ENCODE measurements at places on chromosomes 5 and 9.

DNA sequence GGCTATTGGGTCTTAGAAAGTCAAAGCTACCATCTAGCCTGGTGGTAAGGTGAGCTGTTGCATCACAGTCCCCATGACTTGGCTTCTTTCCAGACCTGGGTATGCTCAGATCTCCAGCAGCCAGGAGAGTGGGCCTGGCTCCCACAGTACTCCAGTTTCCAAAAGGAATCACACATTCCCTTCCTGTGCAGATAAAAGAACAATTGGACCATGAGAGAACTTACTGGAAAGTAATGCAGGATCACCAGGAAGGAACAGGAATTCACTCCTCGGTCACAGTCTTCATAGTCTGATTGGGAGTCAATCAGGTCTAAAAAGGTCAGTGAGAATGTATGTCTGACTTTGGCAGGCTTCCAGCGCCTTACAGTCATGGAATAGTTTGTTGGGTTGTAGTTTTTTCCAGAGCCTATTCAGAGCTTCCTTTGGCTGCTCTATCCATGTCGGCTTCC, 47.8 kb upstream of the CD180 start:
- DNase-seq: no peak

- no peak for DNase-seq
Observed at GRCh38 chr5:144356489-144356888, 185.8 kb downstream of the KCTD16 start.

- no peak for DNase-seq
Observed at GRCh38 chr9:37950561-37950960, 46.6 kb upstream of the SLC25A51 start.

GRCh38 chr9:114121227-114122135, 22.4 kb upstream of the KIF12 start:
- no peak for DNase-seq

DNA sequence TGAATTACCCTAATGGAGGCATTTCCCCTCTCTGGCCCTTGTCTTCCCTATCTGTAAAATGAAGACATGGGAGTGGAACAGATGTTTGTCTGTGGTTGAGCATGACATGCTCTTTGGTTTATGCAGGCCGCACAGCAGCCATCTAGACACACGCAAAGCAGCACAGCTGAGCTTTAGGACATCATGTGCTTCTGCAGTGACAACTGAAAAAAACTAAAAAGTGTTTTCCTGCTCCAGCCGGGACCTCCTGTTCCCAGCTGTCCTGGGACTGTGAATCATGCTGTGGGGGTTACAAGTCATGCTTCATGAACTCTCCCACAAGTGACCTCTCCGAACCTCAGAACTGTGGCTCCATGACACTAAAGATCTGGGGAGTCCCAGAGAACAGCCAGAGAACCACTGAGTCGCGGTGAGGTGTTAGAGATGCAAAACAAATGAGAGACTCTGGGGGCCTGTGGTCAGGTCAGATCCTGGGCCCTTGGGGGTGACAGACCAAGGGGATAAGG, 1.7 kb downstream of the SMIM3 start:
- no peak for DNase-seq

- no peak for DNase-seq
Observed at GRCh38 chr9:130394814-130395470, 49.8 kb upstream of the ASS1 start.

DNA sequence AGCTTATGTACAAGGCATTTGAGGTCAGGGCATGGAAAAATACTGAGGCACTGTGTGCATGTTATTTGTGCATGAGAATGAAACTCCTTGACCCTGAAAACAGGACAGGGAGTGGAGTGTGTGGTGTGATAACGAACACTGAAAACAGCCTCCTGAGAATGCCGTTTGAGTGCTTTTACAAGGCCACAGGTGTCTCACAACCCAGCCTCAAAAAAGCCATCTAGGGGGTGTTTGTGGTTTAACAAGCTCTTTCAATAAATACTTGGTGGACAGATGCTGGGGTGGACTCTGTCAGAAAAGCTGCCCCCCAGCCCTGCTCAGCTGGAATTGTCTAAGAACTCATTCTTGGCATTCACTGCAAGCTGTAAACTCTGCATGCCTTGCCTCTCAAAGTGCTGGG, 94.0 kb upstream of the SLC25A48 start:
- no peak for DNase-seq
